ENCODE measurements at places on chromosomes 4 and X.
A peak's percentile ranks its signal among the peaks of the same experiment; 100 is the strongest.

- DNase-seq, result no peak
Observed at GRCh38 chr4:156959298-156959702, 12.3 kb downstream of the PDGFC start.

DNA sequence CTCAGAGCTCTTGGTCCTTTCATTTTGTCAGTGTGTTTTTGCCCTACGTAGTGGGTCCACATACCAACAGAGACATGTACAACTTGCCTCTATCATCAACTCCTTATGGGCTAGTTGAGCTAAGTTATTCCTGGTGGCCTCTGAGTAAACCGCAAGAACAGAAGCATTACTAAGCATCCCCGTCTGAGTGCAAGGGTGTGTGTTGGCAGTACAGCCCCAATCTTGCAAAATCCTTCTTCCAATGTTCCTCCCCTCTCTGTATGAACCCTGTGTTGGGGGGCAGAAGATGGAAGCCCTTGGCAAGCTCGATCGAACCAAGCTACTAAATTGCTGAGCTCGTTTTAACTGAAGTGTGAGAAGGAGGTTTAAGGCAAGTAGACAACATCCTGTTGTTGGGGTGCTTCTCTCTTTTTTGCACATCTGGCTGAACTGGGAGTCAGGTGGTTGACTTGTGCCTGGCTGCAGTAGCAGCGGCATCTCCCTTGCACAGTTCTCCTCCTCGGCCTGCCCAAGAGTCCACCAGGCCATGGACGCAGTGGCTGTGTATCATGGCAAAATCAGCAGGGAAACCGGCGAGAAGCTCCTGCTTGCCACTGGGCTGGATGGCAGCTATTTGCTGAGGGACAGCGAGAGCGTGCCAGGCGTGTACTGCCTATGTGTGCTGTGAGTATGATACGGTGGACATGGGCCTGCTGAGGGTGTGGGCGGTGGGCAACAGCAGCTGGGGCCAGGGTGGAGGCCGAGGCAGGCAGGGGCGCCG lies at the start of gene SH2D1A:
SH2D1A (plus strand) TSS at position 447 of the 760 bp plus-strand sequence; CDS start at position 527, 80 bp downstream.
- DNase-seq, result no peak

DNA sequence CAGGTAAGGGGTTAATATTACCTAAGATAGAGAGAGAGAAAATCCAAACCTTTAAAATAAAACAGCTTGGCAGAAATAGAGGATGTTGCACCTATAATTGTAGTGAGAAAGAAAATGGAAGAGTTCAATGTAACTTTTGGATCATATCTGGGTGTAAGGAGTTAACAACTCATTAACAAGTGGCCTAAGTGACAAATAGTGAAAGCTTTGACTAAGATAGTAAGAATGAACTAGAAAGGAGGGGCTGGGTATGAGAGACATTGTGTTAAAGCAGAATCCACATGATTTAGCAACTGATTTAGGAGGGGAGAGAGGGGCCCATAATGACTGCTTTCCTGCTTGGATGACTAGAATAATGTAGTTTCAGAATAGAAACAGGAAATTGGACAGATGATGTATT lies 761.0 kb downstream of the IL1RAPL1 start:
- no peak for DNase-seq

DNA sequence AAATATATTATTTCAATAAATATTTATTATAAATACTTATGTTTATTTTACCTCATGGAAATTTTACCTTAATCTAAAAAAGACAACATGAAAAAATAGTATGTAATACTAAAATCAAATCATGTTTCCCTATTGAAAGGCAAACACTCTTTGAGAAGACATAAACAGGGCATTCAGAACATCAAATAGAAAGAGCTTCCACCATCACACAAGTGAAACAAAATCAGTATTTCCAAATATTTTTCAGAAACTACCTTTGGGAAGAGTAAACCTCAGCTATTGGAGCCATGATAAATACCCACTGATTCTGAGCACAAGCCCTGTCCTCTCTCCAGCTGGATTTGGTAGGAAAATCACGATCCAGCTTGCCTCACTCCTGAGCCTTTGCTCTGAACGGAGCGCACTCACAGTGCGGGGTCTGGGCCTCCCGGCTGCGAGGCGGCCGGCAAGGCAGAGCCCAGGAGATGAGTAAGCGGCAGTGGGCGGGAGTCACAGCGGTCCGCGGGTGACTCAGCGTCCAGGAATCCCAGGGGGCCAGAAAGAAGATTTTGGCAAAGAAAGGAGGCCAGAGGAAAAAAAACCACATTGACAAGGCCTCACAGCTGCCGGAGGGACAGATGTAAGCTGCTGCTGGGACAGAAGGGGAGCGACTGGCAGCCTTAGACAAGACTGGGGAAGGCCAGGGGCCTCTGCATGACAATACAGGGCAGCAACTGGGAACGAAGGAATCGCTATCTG lies 14.7 kb upstream of the ANXA5 start:
- peak; percentile 4 for DNase-seq

- no peak for DNase-seq
Observed at GRCh38 chr4:95159384-95159783, 389.4 kb downstream of the UNC5C start.

DNA sequence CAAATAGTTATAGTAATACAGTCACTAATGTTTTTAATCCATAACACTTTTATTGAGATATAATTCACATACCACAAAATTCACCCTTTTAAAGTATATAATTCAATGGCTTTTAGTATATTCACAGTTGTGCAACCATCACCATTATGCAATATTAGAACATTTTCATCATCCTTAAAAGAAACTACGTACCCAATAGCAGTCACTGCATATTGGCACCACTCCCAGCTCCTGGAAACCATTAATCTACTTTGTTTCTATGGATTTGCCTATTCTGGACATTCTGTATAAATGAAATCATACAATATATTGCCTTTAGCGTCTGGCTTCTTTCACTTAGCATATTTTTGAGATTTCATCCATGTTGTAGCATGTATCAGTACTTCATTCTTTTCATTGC lies 99.3 kb downstream of the AMMECR1 start:
- no peak for DNase-seq

DNA sequence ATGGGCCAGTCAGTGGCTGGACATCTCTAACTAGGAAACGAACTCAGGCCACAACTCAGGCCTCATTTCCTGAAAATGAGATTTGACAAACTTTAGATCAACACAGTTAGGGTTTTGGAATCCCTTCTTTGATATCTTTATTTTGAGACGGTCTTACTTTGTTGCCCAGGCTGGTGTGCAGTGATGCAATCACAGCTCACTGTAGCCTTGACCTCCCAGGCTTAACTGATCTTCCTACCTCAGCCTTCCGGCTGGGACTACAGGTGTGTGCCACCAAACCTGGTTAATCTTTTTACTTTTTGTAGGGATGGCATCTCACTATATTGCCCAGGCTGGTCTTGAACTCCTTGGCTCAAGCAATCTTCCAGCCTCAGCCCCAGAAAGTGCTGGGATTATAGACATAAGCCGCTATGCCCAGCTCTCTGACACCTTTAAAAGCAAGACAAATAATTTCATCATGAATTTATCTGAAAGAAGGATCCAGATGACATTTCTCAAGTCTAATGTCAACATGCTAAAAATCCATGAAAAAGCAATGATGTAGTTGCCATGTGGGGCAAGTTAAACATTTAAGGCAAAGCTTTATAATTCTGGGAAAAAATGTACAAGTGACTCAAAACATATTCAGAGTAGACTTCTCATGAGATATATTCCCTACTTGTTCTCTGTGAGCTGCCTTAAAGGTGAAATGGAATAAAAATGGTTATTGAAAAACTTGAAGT lies 89.1 kb upstream of the CBR4 start:
- no peak for DNase-seq

GRCh38 chrX:127466211-127466610 lies 586.0 kb downstream of the ACTRT1 start:
- no peak for DNase-seq

- no peak for DNase-seq
Observed at GRCh38 chr4:56863441-56864139, 42.1 kb upstream of the SPINK2 start.

DNA sequence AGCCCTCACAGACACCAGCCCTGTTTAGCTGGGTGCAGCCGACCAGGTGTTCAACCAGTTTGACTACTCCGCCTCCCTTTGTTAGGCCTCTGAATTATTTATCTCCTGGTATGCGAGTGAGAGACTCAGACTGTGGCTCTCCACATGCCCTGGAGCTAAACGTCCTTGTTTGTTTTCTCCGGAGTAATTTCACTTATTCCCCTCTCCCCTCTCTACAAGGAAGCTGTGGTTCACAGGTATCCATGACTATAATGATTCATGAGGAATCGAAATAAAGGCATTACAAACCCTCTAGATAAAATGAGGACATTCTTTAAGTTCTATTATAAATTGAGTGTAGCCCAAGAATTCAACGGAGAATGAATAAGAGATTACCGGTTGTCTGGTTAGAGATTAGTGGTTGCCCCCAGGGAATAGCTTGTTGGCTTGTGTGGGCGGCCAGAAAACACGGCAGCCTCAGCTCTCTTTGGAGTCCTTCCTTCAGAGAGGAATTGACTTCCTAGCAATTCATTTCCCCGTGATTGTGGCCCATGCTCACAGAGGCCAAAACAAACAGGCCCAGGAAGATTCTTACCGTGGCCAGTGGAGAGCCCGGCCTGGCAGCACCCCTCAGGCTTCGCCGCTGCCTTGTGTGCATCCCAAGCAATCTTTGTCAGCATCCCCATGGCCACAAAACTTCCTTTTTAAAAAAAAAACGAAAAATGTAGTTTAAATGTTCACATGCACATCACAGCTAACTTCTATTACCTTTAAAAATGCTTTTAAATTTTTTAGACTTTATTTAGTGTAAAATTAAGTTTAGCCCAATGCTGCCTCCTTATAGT lies 60.2 kb upstream of the CBR4 start:
- peak; percentile 97 for DNase-seq

- no peak for DNase-seq
Observed at GRCh38 chr4:146437778-146438177, 84.0 kb downstream of the SLC10A7 start.

DNA sequence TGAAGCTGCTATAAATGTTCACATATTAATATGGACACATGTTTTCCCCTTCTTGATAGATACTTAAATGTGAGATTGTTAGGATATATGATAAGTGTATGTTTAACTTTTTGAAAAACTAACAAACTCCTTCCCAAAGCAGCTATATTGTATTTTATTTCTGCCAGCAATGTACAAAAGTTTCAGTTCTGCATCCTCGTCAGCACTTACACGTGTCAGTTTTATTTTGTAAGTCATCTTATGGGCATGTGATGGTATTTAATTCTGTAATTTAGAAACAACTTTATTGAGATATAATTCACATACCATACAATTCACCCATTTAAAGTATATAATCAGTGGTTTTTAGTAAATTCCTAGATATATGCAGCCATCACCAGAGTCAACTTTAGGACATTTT lies 31.6 kb downstream of the RAPGEF2 start:
- no peak for DNase-seq

DNA sequence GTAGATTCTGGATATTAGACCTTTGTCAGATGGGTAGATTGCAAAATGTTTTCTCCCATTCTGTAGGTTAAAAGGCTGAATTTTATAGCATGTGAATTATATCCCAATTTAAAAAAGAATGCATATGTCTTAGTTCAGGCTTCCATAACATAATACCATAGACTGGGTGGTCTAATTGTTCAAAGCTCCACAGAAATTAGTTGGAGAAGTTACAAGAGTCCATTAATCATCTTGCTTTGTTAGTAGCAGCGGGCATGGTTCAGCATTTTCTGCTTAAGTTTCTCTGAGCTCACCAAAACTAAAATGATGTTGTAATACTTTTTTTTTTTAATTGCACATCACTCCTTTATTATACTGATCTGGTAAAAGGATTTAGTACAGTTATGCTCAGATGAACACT lies 1.8 kb downstream of the PGAM4 start:
- no peak for DNase-seq

- no peak for DNase-seq
Observed at GRCh38 chr4:16659694-16660093, 238.8 kb downstream of the LDB2 start.

GRCh38 chrX:12308420-12308819 lies 170.1 kb downstream of the FRMPD4 start:
- no peak for DNase-seq

- no peak for DNase-seq
Observed at GRCh38 chr4:171561419-171561818, 251.8 kb upstream of the GALNTL6 start.
